Ascending aorta (tissue), 2 donors: ENCODE measurements at places on chromosomes 5 and 9.

- DNase-seq = no peak
- H3K27me3 ChIP-seq = no peaks in the 10 kb centered on the region
- no peak overlapping the region for H3K4me3 ChIP-seq
- no peak overlapping the region for H3K27ac ChIP-seq
- no peaks in the 10 kb centered on the region for H3K36me3 ChIP-seq
Measured at GRCh38 chr5:6467591-6467990, 18.9 kb downstream of the UBE2QL1 start.

DNA sequence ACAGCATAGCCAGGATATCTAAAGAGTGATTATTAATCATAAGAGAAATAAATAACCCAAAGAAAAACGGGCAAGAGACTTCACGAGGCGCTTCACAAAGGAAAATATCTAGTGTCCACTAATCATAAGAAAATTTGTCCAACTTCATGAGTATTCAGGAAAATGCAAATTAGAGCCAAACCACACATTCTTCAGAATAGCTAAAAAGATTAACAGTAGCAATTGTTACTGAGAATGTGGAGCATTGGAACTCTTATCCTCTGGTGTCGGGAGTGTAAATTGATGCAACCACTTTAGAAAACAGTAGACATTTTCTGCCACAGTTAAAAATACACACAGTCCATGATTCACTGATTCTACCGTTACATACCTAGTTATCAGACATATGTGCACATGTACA, 145.7 kb downstream of the CWC27 start:
- no peaks in the 10 kb centered on the region for H3K4me1 ChIP-seq
- no peak for DNase-seq
- no peak overlapping the region for H3K27ac ChIP-seq
- H3K4me3 ChIP-seq = no peak overlapping the region
- no peaks in the 10 kb centered on the region for H3K27me3 ChIP-seq

- H3K4me3 ChIP-seq = no peak overlapping the region
- H3K27ac ChIP-seq = no peak overlapping the region
- no peaks in the 10 kb centered on the region for H3K4me1 ChIP-seq
- no peaks in the 10 kb centered on the region for H3K36me3 ChIP-seq
- DNase-seq = no peak
Measured at GRCh38 chr9:71025728-71026127, 95.7 kb downstream of the TRPM3 start.

GRCh38 chr5:168612996-168613395, 33.8 kb upstream of the PANK3 start:
- no peaks in the 10 kb centered on the region for H3K4me1 ChIP-seq
- no peak overlapping the region for H3K27ac ChIP-seq
- DNase-seq = no peak
- H3K27me3 ChIP-seq = no peaks in the 10 kb centered on the region
